NCI-H748 treated with DMSO at 0.1 percent for 48 hours (cell line): ENCODE measurements at places on chromosomes 7 and 10.

- no peak for DNase-seq
These were observed 28.1 kb upstream of the JAKMIP3 start for GRCh38 chr10:132037676-132037975.

DNA sequence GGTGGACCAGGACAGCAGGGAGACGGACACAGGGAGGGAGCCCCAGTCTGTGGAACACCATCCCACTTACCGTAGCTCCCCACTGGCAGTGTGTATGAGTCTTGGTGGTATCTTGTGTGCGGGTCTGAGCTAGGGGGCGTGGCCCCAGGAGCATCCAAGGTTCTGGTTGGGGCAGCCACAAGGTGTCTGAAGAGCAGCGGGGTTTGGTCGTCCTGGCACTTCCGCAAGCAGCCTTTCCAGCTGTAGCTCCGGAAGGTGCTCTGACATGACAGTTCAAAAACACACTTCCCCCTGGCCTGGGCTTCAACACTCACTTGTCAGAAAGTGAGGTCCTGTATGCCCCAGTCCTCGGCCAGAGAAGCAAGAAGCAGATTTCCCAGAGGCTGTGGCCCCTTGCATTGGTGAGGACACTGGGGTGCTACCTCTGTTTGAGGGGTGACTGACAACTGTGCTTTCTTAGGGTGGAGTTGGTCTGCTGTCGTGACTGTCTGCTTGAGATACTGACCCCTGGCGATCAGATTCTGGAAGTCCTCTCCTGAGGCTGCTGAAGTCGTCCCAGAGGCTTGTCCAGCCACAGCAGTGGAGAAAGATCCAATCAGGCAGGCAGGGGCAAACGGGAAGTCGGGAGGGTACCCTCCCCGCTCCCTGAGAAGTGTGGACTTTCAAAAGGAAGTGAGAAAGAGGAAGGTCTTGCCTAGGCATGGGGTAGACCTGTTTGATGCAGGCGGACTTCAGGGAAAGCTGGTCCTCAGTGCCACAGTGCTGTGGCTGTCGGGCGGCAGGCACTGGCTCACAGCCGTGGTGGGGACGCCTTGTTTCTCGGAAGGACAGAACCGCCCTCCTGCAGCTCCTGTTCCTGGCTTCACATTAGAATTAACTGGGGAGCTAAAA lies 51.4 kb upstream of the PFKFB3 start:
- DNase-seq, result no peak

DNA sequence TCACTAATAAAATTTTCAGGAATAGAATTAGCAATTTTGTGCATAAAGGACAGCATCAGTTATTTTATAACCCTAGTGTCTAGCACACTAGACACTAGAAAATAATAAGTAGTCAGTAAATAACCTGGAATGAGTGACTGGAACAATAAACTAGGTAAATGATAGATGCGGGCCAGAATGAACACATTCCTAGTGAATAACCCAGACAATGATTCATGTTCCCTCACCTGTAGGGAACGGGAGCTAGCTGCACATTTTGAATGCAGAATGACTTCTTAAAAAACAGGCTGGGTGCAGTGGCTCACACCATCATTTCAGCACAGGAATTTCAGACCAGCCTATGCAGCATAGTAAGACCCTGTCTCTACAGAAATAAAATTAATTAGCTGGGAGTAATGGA lies 3.2 kb upstream of the ATOH7 start:
- no peak for DNase-seq

GRCh38 chr7:73350306-73351068 lies 22.5 kb downstream of the FKBP6 start:
- no peak for DNase-seq

GRCh38 chr10:112456533-112456932 lies 9.5 kb downstream of the VTI1A start:
- no peak for DNase-seq

DNA sequence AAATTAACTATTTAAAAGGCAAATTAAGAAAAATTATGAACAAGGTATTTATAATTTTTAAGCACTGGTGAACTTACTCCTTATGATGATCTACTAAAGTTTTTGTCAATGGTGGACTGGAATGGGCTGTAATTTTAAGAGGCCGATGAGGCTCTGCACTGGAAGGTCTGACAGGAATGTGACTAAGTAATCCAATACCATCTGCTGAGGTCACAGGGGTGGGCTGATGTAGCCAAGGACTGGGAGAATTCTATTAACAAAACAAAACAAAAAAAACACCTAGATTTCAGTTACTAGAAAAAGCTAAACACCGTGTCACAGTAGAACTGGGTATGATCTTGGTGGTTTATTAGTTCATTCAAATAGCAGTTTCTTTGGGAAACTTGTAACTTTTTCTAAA lies 75.9 kb downstream of the NRBF2 start:
- DNase-seq, result no peak

DNA sequence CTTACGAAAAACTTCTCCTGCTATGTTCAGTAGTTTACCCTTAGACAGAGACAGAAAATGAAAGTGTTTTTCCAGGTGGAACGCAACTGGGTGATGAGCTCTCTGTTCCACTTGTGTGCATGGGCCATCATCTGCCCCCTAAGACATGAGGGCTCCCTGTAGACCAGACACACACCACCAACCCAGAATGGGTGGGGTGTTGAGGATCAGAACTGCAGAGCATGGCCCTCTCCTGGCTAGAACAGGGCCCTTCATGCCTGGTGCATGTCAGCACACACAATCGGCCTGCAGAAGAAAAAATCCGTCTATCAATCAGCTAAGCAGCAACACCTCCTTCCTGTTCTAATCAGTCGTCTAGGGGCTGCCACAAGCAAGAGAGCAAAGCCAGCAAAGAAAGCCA lies 186.2 kb upstream of the INHBA start:
- no peak for DNase-seq

GRCh38 chr10:98609265-98609664 lies 162.5 kb upstream of the HPS1 start:
- no peak for DNase-seq

DNA sequence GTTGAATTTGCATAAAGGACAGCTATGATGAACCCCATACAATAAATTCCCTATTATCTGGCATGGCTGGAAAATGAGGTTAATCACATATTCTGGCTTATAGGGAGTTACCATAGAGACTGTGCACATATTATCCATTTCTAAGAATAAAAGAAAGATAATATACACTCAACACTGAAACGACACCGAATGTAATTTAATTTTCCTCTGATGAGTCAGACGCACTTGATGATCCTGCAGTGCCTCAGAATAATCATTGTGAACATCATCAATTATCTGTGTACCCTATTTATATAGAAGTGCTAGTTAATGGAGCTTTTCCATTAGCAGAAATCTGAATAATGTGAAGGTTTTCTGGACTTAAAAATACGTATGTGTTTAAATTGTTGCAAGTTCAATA lies 60.2 kb downstream of the SGCE start:
- DNase-seq, result peak; percentile 22

DNA sequence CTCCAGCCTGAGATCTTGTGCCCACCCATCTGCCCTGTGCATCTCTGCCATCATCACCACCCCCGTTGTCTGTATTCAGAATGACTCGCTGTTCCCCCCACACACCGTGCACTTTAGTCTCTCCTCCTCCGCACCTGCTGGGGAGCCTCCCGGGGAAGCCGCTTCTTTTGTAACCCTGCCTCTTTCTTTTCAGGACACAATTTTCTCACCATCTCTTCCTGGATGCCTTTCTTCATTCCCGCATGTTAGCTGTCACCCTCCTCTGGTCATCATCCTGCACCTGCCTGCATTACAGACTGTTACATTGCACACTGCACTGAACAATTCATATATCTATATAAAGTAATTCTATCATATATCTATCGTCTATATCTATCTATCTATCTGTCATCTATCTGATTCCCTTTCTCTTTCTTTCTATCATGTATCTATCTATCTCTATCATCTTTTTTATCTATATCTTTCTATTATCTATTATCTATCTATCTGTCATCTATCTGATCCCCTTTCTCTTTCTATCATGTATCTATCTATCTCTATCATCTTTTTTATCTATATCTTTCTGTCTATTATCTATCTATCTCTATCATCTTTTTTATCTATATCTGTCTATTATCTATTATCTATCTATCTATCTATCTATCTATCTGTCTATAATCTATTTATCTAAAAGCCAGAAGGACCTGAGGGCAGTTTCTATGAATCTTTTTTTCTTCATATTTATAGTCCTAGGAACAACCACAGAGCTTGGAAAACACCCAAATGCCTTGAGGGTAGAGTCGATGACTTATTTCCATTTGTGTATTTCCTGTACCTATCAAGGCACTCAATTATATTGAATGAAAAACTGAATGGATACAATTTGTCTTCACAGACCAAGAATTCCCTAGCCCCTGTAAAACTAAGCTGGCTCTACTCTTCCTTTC lies 642.5 kb downstream of the ACTR3B start:
- DNase-seq, result no peak

DNA sequence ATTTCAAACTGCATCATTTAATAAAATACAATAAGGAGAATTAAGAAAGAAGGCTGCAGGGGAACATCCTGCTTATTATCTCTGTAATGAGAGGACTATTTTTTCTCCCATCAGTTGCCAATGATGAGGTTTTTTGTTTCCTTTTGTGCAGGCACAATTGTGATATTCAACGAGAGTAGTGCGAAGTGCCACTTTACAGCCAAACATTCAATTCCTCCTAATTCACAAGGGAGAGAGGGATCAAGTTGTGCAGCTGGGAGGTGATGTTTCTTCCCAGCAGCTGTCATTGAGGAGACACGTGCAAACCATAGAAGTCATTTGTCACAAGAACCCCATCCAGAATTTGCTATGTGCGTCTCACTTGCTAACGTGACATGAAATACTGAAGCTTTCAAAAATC lies 81.6 kb upstream of the ICA1 start:
- DNase-seq, result peak; percentile 93

DNA sequence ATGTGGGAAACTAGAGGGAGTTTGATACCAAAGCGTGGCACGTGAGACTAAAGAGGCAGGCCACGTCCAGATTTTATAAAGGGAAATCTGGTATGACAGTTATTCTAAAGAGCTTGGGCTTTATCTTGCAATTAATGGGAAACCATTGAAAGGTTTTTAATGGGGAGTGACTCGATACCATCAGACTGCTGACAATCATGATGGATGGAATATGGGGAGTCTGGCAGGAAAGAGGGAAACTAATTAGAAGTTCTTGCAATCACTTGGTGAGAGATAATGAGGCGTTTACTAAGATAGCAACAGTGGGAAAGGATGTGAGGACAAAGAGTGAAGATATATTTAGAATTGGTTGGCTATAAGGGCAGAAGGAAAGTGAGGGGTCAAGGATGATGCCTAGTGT lies 94.0 kb downstream of the MBL2 start:
- DNase-seq, result no peak

GRCh38 chr10:128614016-128614605 lies 487.9 kb upstream of the MKI67 start:
- DNase-seq, result no peak

DNA sequence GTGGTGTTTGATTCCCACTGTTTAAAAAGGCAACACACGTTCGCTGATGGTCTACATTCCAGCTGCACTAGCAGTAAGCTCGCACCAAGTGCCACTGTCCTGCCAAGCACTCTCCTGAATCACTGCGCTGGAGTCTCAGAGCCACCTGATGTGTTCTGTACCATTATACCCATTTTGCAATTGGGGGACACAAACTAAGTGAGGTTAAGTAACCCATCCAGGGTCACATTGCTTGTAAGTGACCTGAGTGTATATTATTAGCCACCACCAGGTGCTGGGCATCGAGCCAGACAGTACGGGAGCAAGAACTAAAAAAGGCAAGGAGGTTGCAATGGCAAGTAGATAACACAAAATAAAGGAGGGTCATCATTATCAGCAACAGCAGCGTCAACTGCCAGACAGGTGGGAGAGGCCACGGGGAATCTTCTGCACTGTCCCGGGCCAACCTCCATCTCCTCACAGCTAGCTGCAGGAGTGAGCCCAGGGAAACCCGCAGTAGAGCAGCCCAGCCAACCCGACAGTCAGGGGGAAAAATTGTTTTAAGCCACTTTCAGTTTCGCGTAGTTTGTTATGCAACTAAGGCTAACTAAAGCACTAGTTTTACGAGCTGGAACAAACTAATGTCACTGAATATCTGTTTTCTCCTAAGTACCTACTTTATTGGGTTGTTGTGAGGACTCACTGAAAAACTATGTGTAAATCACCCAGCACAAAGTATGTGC lies 712 bp upstream of the CPVL start:
- peak; percentile 65 for DNase-seq

GRCh38 chr7:127536741-127537140 lies 48.7 kb downstream of the GCC1 start:
- no peak for DNase-seq

GRCh38 chr10:57628592-57629284 lies 639.0 kb downstream of the IPMK start:
- peak; percentile 47 for DNase-seq

- no peak for DNase-seq
These were observed 32.2 kb upstream of the GLI3 start for GRCh38 chr7:42269161-42269560.

DNA sequence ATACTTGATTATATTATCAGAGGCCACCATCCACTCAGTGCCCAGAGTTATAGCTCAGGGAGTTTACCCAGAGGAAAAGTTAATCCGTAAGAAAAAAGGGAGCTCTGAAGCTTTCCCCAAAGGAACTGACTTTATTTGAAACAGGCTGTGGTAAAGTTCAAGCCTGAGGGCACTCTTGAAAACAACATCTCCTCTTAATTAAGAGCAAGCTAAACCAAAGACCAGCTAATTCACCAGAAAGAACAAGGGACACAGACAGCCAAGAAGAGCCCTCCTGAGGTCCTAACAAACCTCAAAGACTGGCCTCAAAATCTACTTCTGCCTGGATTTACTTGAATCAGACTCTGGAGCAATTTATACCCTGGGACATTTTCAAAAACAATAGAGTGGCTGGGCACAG lies 159.6 kb upstream of the CHST15 start:
- DNase-seq, result no peak

DNA sequence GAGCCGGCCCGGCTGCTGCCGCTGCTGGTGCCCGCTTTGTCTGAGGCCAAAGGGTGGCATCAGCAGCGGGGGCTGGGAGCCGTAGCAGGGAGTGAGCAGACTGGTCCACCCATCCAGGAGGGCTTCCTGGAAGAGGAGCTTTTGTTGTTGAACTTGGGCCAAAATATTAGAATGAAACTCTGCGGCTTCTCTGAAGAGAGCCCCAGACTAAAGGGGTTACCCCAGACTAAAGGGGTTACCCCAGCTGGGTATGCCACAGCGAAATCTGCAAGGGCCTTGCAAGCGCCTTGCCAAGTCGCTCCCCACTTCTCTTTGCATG lies 154.7 kb upstream of the ZMIZ1 start:
- no peak for DNase-seq

DNA sequence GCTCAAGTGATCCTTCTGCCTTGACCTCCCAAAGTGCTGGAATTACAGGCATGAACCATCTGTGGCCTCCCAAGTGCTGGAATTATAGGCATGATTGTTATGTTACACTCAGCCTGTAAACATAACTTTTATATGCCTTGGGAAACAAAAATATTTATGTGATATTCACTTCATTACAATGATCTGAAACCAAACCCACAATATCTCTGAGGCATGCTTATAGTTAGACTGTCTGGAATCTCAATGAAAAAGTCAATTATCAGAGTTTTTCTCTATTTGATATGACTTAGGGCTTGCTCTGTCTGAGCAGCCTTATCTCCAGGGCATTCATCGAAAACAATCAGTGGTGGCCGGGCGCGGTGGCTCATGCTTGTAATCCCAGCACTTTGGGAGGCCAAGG lies 195.3 kb upstream of the MYO3A start:
- DNase-seq, result no peak

GRCh38 chr10:128712661-128713400 lies 586.6 kb upstream of the MKI67 start:
- DNase-seq, result no peak

- DNase-seq, result peak; percentile 86
These were observed 73.6 kb downstream of the SNX10 start for GRCh38 chr7:26365077-26365900.

- no peak for DNase-seq
These were observed 67.1 kb upstream of the CC2D2B start for GRCh38 chr10:95840681-95841080.
